Stimulated activated CD4-positive, alpha-beta T cell treated with anti-CD3 and anti-CD28 coated beads, TNF-alpha, amount 100 ng/mL, for 1 hour (primary cell): ENCODE measurements at places on chromosomes 6 and 20.

GRCh38 chr6:64280569-64280968, 645.0 kb downstream of the PHF3 start:
- no peak for DNase-seq

GRCh38 chr6:123619156-123619555, 17.6 kb downstream of the TRDN start:
- DNase-seq = no peak

- DNase-seq = no peak
Measured at GRCh38 chr6:121917834-121918559, 481.5 kb upstream of the HSF2 start.

GRCh38 chr6:166381733-166382499, 824 bp downstream of the MPC1 start:
- peak; percentile 33 for DNase-seq

DNA sequence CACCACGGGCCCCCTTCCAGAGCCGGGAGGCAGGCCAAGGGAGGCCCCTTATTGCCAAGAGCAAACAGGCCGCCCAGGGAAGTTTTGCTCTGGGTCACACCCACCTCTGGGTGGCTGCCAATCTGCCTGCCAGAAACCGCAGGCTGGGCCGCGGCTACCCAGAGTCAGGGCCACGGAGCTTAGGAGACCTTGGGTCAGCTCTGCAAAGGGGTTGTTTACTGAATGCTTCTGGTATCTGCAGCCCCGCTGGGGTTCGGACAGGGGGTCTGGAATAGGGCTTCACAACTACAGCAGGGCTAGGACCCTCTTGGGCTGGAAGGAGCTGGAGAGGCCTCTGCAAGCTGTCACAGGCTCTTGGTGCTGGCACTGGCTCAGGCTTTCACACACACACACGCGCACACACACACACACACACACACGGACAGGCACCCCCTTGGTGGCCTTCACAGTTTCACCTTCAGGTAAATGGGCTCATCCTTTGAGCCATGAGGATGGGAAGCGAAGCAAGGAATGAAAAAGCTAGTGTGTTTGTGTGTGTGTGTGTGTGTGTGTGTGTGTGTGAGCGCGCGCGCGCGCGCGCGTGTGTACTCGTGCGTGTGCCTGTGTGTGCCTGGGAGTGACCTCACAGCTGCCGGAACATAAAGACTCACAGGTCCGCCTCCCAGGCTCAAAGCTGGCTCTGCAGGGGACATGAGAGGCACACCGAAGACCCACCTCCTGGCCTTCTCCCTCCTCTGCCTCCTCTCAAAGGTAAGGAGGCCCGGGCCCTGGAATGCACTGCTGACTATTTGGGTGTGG, at the start of gene CCN5:
CCN5 (plus strand) TSS at position 669 of the 798 bp plus-strand sequence; CDS start at position 691, 22 bp downstream.
- no peak for DNase-seq

DNA sequence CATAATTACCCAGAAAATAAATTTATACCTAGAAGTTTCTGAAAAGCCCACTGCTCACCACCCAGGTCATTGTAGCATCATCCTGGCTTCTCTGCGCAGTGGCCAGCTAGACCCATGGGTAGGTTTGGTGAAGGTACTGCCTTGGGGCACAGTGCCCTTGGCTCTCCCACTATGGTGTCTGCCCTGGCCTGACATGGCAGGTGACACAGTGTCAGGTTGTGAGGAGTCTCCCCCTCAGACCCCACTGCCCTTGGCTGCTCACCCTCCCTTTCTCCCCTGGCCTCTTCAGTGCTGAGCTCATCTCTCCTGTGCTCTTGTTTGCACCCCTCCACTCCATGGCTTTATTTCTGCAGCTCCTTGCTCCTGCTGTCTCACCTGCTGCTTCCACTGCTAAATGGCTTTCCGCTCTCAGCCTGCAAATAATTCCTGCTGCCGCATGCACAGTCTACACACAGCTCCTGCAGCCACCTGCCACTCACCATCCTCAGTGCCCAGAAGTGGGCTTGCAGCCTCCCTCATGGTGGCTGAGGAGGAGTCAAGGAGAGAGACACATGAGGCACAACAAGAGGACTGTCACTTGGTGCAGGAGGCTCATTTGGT, 313.4 kb upstream of the MOCS1 start:
- DNase-seq = no peak

DNA sequence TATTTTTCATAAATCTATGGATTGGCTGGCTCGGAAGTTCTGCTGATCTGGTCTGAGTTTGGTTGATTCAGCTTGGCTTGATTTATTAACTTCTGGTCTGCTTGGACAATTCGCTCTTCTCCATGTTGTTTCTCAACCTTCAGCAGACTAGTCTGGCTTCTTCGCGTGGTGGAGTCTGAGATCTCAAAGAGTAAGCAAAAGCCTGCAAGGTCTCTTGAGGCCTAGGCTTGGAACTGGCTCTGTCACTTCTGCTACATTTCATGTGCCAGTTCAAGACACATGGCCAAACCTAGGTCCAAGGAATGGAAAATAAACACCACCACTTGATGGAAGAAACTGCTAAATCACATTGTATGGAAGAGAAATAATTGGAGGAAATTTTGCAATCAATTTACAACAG, 115.1 kb upstream of the JAG1 start:
- no peak for DNase-seq

- no peak for DNase-seq
Measured at GRCh38 chr6:49764571-49765236, 20.5 kb upstream of the CRISP3 start.

- no peak for DNase-seq
Measured at GRCh38 chr20:582204-582603, 27.9 kb downstream of the TCF15 start.
